ENCODE measurements at places on chromosomes 11 and 22.
A peak's percentile ranks its signal among the peaks of the same experiment; 100 is the strongest.

GRCh38 chr22:38243007-38243765, 29.6 kb downstream of the TMEM184B start:
- peak; percentile 56 for DNase-seq

- DNase-seq, result no peak
These were observed 781 bp upstream of the TEF start for GRCh38 chr22:41380993-41381328.

DNA sequence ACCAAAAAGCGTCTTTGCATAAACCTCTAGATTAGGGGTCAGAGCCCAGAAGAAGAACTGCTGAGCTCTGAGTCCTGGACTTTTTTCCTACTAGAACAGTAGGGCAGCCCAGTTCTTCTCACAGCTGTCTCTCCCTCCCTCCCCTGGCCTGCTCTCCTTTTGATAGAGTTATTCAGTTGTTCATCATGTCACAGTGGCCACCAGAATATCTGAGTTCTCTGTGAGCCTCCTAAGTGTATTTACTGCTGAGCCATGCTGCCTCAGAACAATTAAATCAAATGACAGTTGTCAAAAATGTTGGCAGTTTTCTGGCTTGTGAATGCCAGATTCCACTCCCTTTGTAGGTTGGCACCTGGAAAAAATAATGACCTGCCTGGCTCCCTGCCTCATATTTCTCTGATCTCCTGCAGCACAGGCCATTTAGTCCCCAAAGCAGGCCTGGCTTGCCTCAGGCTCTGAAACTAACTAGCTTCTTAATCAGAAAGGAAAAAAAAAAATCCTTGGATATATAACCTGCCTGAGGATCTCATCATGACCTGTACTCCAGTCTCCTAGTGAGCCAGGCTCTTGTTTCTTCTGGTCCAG, 377.4 kb upstream of the LARGE1 start:
- DNase-seq, result no peak

DNA sequence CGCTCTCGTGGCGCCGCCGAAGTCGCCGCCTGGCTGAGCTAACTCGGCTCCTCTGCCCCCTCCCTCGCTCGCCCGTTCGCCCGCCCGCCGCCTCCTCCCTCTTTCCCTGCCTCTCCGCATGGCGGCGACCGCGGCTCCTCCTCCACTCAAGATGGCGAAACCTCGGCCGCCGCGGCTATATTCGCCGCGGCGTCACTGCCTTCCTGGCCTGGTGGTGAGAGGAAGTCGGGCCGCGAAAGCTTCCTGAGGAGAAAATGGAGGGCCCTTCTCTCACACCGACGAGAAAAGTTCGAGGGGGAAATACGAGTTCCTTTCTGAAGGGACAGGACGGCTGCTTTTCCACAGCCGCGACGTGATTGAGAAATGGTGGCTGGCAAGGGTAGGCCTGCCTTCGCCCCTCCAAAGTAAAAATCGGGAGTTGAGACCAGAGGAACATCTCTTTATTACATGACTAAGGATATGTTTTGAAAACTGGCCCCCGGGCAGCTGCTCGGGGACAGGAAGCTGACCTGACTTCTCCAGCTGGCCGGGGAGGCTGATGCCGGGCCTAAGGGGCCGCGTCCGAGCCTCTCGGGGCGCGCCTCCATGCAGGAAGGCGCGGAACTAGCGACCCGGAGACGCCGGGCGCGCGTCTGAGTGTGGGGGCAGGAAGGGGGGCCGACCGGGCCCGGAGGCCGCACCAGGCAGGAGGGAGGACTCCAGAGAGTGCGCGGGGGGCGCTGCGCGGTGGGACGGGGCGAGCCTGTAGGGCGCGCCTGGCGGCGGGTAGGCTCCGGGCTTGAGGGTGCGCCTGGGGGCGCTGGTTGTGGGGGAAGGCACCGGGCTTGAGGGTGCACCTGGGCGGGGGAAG, at the start of gene DDX6:
DDX6 (minus strand) TSS at position 54 of the 850 bp plus-strand sequence. CDS start 4,913 bp downstream, outside the sequence.
- peak; percentile 82 for DNase-seq

DNA sequence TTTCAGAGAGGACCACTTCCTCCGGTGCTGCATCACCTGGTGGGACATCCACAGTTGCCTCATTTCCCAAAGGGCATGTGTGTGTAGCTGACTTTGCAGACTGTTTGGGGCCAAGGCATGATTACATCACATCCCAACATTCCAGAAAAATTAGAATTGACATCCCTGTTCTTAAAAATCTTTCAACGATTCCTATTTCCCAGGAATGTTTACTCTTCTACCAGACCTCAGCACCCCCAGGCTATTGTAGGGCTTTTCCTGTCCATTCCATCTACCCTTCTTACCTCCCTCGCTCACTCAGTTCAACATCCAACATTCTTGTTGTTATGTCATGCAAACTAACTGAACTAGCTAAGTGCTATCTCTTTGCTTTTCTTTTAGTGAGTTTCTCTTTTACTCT, 37.3 kb downstream of the PIWIL4 start:
- DNase-seq, result no peak

DNA sequence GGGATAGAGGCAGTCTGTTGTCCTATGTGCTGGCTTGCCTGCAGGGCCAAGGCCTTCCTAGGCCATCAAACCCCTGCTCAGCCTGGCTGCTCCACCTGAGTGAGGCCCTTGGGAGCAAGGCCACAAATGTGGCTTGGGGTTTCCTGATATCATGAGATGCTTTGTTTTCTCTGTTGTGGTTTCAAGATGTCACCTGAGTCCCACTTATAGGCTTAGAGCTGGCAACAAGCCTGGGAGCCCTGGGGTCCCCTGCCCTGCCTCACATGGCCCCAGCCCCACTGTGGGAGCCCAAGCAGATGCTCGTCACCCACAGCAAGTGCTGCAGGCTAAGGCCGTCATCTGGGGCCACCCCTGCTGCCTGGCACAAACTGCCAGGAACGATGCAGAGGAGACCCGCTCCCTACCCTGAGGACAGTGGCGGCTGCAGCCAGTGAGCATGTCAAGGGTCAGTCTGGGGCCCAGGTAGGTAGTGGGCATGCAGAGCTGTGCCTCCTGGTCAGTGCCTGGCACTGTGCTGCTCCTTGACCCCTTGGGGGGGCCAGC, 75.4 kb upstream of the KCNQ1OT1 start:
- no peak for DNase-seq

GRCh38 chr11:1916132-1916985, 3.1 kb upstream of the TNNT3 start:
- DNase-seq, result no peak

DNA sequence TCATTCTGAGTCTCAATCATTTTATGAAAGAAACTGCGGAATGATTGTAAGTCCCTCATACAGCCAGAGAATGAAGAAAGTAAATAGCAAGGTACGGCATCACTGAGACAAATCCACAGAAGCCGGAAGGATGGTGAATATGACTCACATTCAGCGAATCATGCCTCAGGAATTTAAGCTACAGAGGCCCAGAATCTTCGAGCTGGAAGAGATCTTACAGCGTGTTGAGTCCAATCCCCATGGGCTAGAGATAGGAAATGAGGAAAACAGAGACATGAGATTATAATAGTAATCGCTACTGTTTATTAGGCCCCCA, 173.2 kb downstream of the KIF18A start:
- DNase-seq, result no peak

GRCh38 chr11:121449626-121450025, 2.5 kb upstream of the SORL1 start:
- DNase-seq, result no peak

GRCh38 chr22:38733724-38734381, 21.9 kb downstream of the SUN2 start:
- DNase-seq, result peak; percentile 38

GRCh38 chr11:19683141-19683805, 29.4 kb upstream of the NAV2 start:
- no peak for DNase-seq

GRCh38 chr11:34114471-34114870, 9.0 kb downstream of the NAT10 start:
- DNase-seq, result no peak

- no peak for DNase-seq
These were observed 38.5 kb downstream of the SIK3 start for GRCh38 chr11:117059611-117060148.

DNA sequence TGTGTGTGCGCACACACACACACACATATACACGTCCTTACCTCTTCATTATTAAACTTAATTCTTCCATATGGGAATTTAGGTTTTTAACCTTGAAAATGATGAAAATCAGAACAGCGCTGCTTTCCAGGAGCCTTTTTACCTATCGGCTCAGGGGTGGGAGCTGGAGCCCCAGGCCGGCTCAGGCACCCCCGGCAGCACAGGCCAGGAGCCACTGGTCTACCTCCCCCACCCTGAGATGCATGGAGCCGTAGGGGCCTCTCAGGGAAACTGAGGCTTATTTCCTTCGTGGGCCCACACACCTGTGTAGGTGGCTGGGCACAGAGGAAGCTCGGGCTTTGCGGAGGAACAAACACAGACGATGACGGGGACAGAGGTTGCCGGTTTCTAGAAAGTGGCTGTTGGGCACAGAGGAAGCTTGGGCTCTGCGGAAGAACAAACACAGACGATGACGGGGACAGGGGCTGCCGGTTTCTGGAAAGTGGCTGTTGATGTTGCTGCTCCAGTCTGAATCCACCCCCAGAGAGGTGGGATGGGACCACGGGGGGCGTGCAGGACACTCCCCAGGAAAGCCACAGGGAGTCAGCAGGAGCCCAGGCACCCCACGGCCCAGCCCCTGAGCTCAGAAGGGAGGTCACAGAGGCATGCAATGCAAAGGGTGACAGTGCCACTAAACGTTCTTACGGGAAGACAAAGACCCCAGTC, 149.4 kb downstream of the BRD1 start:
- DNase-seq, result no peak

DNA sequence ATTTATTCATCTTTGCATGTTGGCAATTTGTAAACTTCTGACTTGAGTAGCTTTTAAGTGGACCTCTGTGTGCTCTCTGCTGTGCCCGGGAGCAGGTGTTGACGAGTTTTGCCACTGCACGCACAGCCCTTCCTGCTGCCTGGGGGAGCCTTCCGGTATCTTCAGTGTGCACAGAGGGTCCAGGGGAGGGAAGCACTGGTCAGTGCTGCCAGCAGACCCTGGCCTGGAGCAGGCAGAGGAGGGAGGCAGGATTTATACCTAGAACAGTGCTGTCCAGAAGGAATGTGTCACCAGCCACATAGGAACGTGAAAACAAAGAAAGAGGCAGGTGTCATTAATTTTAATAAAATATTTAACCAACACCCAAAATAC, 403.6 kb downstream of the TBC1D22A start:
- no peak for DNase-seq

DNA sequence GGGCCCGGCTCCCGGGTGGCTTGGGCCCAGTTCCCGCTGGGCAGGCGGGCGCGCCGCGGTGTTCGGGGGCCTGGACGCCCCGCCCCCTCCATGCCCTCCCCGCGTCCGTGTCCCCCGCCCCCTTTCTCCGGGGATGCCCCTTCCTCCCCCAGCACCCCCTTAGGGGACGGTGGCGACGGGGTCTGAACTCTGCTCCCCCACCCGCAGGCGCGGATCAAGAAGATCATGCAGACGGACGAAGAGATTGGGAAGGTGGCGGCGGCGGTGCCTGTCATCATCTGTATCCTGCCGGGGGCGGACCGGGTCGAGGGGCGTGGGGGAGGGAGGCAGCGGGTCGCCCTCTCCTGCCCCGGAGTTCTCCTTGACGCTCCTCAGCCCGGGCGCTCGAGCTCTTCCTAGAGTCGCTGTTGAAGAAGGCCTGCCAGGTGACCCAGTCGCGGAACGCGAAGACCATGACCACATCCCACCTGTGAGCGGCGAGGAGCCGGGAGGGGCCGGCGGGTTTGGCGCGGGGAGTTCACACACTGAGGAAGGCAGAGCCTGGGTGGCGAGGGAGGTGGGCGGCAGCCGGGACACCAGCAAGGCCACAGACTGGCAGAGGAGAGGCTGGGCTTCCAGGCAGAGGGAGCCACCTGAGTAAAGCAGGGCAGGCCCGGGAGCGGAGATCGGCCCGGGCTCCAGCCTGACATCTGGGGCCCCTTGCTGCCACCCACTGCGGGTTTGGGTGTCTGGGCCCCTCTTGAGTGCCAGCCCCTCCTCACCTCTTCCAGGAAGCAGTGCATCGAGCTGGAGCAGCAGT, 546 bp downstream of the DRAP1 start:
- DNase-seq, result no peak

GRCh38 chr11:133803026-133803425, 42.3 kb downstream of the SPATA19 start:
- DNase-seq, result no peak

DNA sequence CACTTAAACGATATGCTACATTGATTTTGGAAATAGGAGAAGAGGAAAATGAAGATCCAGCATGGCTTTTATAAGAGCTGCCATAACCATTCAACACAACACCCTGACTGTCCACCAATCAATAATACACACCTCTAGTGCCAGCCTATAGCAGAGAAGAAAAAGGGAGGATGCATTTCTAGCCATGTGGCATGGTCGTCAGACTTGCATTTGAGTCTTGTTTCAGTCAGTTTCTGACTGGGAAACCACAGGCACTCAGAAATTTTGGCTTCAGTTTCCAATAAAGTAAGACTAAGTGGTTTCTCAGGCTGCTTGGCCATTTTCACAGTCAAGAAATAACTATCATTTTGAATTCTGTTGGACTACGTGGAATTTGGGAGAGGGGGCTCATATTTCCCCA, 523.5 kb upstream of the LRRC4C start:
- DNase-seq, result no peak

GRCh38 chr11:62953811-62954210, 31.0 kb downstream of the SLC22A6 start:
- no peak for DNase-seq

GRCh38 chr11:102469196-102469821, 16.7 kb upstream of the TMEM123 start:
- no peak for DNase-seq

DNA sequence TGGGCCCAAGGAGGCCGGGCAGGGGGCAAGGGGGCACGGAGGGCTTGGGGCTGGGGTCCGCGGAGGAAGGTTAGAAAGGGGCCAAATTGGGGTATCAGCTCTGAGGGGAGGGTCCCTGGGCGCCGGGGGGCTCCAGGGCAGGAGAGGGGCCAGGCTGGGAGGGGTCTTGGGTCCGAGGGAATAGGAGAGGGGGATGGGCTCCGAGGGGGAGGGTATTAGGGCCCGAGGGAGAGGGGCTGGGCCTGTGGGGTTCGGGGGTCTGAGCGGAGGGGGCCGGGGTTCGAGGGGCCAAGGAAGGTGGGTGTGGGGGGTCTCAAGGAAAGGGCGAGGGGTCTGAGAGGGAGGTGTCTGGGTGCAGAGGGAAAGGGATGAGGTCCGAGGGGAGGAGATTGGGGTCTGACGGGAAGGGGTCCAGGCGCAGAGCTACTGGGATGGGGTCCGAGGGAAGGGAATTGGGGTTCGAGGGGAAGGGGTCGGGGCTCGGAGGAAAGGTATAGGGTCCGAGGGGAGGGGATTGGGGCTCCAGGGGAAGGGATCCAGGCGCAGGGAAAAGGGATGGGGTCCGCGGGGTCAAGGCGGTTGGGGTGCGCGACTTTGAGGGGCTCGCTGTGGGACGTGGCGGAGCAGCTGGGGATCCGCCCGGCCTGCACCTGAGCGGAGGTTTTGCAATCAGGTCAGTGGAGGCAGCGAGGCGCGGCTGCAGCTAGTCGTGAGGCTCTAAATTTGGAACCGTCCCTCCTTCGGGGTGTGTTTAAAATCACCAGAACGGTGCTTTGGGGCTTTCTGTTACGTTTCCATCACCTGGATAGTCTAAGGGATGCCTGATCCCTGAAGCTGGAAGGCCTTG, 728 bp downstream of the CTTN start:
- no peak for DNase-seq

GRCh38 chr22:17319546-17319945, 49.7 kb upstream of the CECR2 start:
- no peak for DNase-seq

- DNase-seq, result no peak
These were observed 33.2 kb downstream of the IRAG1 start for GRCh38 chr11:10660323-10660722.

Measured in NCI-H2107 (cell line).